ENCODE measurements at places on chromosomes 2 and 18.
A peak's percentile ranks its signal among the peaks of the same experiment; 100 is the strongest.

- no peak for DNase-seq
These were observed 3.9 kb upstream of the KLHL29 start for GRCh38 chr2:23381084-23381483.

GRCh38 chr18:46915800-46916550, 1.3 kb downstream of the PIAS2 start:
- no peak for DNase-seq

- peak; percentile 59 for DNase-seq
These were observed 1.0 kb downstream of the CYP26B1 start for GRCh38 chr2:72146347-72147302.

DNA sequence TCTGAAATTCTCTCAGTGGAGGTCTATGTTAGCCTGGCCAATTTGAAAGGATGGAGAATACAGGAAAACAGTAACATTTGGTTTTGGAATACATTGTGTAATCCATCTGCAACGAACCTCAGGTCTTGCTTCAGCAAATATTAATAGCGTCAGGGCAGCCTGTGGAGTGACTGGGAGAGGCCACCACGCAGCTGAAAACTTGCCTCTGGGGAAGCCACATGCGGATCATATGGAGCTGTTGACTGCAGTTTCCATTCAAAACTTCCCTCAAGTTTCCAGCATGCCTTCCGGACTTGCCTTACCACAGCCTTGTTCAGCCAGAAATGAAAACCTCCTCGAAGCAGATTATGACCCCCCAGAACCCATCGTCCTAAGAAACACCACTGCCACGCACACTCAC, 25.7 kb downstream of the BCL11A start:
- no peak for DNase-seq

DNA sequence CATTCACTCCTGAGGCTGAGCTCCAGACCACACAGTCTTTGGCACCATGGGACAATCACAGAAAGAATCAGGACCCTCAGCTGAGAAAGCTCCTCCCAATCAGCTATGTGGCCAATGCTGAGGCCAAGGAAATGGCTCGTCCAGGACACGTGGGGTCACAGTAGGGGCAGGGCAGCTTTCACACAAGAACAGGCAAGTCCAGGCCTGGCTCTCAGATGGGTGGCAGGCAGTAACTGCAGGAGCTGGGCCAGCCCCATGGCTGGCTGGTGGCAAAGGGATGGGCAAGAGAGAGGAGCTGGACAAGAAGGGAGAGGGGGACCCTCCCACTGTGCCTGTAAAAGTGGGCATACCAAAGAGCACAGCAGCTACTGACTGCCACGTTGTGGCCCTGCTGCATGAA, 12.2 kb upstream of the EDAR start:
- DNase-seq = no peak

GRCh38 chr2:65788556-65788955, 356.2 kb upstream of the SPRED2 start:
- no peak for DNase-seq

GRCh38 chr2:46029332-46029811, 267.8 kb upstream of the EPAS1 start:
- DNase-seq = no peak

DNA sequence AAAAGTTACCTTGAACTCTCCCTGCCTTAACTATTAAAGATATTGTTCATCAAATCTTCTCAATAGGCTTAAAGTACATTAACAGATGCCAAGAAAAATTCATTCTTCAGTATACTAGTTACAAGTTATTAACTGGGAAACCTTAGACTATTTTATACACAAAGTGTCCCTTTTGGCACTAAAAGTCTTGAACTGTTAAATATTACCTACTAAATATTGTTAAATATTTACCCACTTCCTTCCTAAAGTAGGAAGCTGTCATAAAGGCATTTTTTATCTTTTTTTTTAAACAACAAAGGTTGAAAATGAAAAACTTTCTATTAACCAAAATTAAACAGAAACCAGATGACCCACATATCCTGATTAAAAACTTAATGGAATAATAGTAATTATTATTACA, 19.4 kb upstream of the CCNT2 start:
- DNase-seq = no peak

DNA sequence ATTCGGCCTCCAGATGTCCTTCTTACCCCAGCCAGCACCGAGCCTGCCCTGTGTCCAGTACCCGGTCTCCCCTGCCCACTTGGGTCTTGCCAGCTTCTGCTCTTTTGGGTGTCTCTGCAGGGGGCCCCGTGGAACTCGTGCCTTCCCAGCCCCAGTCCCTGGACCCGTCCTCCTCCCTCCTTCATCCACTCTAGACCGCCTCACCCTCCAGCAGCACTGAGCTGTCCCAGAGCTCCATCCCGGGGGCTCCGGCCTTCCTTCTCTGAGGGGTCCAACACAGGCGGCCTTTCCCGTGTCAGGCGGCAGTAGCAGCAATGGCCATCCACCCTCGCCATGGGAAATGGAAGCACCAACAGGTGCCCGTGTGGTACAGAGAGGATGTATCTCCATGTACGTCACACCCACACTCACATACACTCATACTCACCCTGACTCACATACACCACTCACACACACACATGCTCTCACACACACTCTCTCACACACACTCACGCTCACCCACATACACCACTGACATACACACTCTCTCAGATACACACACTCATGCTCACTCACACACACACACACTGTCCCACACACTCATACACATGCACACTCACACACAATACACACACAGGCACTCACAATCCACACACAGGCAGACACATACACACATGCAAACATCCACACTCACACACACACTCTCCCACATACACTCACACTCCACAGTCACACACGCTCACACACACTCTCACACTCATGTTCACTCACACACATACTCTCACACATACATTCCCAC, 827.5 kb upstream of the SALL3 start:
- DNase-seq = no peak

GRCh38 chr18:64379662-64380061, 230.8 kb upstream of the LINC00305 start:
- DNase-seq = no peak

DNA sequence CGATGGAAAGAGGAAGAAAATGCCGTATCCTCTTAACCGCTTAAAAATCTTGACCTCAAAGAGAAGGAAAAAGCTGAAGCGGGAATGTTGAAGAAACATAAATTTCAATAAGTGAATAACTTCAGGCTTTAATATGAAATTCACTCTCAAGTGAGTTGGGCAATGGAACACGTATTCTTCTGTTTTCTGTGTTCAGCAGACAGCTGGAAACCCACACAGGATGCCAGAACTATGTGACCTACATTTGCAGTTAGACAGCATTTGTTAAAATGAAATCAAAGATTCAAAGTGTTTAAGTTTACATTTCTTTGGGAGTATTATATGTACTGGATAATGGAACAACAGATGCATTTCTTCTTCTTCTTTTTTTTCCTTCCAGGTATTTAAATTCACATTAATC, 80.5 kb upstream of the SPATS2L start:
- no peak for DNase-seq

DNA sequence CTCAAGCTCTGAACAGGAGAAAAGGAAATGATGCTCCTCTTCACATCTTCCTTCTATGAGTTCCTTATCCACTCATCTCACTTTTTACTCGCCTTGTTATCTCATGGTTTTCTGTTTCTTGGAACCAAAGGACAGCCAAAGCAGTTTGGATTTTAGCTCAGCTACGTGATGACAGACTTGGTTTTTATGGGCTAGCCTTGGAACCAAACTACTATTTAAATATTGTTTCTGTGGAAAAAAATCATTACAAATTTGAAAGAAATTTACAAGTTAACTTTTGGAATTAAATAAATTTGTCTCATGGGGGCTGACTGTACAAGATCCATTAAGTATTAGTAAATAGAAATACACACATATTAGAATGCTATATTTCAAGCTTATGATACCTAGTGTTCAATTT, 727.8 kb upstream of the FANCL start:
- no peak for DNase-seq

DNA sequence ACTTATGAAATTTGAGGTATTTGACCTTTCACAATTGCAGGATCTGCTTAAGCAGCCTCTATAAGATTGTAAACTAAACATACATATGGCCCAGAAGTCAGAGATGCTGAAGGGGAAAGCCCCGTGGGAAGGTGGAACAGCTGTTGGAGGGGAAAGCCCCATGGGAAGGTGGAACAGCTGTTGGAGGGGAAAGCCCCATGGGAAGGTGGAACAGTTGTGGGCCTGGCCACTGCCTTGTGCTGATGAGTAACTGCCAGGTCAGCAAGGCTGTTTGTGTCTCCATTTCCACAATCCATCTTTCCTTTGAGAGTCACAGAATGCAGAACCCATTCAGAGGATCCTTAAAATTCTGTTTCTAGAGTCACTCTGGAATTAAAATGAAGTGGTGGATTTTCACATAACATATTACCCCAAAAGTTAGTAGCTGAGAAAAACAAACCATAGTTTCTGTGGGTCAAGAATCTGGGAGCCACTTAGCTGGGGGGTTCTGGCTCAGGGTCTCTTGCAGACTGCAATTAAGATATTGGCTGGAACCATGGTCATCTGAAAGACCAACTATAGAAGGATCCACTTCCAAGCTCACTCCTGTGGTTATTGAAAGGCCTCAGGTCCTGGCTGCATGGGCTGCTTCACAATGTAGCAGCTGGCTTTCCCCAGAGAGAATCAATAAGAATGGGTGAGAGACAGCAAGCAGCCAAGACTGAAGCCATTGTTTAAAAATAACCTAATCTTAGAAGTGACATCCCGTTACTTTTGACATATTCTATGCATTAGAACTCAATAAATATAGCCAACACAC, 86.6 kb upstream of the CAVIN2 start:
- no peak for DNase-seq

- DNase-seq = no peak
These were observed 89.8 kb downstream of the PRKCE start for GRCh38 chr2:45741161-45741850.

GRCh38 chr2:53200072-53200471, 567.5 kb upstream of the CHAC2 start:
- no peak for DNase-seq

DNA sequence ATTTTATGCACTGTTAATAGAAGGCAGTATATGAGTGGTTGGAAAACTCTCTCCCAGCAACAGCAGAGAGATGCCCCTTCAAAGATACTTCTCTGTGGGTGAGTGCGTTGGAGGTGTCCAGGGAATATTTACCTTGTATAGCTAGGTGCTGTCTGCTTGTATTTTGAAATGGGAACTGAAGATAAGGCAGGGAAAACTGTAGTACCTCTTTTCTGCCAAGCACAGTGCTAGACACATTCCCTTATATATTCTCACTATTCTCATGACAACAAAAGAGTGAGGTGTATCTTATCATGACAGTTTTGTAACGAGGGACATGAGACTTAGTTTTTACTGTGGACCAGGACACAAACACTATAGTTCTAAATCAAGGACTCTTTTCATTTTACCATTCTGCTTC, 2.1 kb downstream of the TTC39C start:
- DNase-seq = no peak

- no peak for DNase-seq
These were observed 43.6 kb downstream of the SPRED2 start for GRCh38 chr2:65388596-65389390.

- no peak for DNase-seq
These were observed 178.1 kb downstream of the RAB3GAP1 start for GRCh38 chr2:135230150-135230549.

GRCh38 chr18:21404426-21404825, 162.4 kb downstream of the GREB1L start:
- no peak for DNase-seq

GRCh38 chr18:67995769-67996168, 479.2 kb upstream of the DSEL start:
- no peak for DNase-seq

DNA sequence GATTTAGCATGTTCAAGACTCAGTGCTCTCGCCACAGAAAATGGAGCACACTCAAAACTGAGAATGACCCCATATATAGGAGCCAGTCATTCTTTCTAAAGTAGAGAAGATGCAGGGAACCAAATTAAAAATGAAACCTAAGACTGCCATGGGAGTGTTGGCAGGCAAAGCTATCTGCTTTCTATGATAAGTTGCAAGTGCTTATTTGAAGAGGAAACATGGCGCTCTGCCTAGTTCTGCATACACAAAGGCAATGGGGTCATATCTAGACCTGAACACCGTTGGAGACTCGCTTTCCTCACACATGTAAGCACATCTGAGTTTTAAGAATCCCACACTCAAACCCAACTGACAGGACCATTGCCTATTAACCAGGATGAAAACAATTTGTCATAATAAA, 292.5 kb downstream of the ALK start:
- no peak for DNase-seq

- no peak for DNase-seq
These were observed 7.6 kb downstream of the GPATCH11 start for GRCh38 chr2:37091873-37092272.

- DNase-seq = no peak
These were observed 686 bp upstream of the PNO1 start for GRCh38 chr2:68157002-68157401.

GRCh38 chr18:32851936-32852335, 79.1 kb upstream of the KLHL14 start:
- DNase-seq = no peak

DNA sequence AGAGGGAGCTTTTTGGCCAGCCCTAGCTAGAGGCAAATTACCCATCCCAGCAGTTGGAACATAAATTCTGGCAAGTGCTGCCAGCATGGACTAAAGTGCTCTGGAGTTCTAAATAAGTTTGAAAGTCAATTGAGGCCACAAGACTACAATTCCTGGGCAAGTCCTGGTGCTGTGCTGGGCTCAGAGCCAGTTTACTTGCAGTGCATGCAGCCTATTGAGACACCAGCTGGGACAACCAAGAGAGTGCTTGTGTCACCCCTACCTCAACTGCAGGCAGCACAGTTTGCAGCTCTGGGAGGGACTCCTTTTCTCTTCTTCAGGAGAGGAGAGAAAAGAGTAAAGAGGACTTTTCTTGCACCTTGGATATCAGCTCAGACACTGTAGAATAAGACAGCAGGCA, 277.2 kb upstream of the TMEFF2 start:
- no peak for DNase-seq

GRCh38 chr2:239826376-239826775, 198.8 kb downstream of the NDUFA10 start:
- no peak for DNase-seq

DNA sequence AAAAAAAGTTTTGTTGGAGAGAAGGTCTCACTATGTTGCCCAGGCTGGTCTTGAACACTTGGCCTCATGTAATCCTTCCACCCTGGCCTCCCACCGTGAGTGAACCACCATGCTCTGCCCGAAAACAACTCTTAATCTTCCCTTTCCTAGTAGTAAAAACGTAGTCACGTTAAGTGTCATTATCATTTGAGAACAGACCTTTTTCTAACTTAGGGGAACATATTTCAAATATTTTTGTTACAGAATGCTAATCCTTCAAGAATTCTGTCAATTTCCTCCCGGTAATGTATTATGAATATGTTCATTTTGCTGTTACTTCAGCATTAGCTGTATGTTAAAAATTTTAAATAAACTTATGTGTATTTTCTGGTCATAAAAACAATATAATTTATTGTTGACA, 49.7 kb downstream of the MTA3 start:
- no peak for DNase-seq

Measured in activated CD8-positive, alpha-beta memory T cell treated with anti-CD3 and anti-CD28 coated beads for 24 hours (primary cell).